ENCODE measurements at places on chromosomes 3 and 15.

DNA sequence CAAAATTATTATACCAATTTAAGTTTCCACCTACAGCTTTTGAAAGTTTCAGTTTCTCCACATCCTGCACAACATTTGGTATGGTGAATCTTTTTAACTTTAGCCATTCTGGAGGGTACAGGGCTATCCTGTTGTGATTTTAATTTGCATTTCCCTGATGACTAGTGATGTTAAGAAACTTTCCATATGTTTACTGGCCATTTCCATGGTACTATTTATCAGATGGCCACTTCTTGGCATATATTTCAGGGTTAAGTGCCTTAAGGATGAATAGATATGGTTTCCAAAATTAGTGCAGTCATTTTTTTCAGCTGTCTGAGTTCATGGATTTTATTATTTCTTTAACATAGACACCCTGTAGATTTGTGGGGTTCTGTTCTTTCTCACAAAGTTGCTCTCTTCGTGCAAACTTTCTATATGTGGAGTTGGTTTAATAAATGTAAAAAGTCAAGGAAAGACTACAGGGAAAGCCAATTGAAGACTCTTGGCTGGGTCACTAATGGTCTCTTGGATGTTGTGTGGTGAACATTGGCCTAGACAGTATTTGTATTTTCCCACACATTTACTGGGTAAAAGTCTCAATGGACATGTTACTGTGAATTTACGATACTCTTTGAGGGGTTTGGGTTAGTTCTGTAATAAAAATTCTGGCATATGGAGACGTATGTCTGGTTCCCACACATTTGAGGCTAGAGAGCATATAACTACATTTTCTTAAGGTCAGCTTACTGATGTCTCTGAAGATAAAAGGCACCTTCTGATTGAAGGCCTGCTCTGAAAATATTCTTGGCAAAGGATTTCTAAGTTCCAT lies 147.5 kb upstream of the PDZRN3 start:
- DNase-seq = no peak

GRCh38 chr3:195178124-195178910 lies 92.6 kb downstream of the XXYLT1 start:
- no peak for DNase-seq

GRCh38 chr3:14141602-14142341 lies 16.9 kb downstream of the TMEM43 start:
- no peak for DNase-seq

DNA sequence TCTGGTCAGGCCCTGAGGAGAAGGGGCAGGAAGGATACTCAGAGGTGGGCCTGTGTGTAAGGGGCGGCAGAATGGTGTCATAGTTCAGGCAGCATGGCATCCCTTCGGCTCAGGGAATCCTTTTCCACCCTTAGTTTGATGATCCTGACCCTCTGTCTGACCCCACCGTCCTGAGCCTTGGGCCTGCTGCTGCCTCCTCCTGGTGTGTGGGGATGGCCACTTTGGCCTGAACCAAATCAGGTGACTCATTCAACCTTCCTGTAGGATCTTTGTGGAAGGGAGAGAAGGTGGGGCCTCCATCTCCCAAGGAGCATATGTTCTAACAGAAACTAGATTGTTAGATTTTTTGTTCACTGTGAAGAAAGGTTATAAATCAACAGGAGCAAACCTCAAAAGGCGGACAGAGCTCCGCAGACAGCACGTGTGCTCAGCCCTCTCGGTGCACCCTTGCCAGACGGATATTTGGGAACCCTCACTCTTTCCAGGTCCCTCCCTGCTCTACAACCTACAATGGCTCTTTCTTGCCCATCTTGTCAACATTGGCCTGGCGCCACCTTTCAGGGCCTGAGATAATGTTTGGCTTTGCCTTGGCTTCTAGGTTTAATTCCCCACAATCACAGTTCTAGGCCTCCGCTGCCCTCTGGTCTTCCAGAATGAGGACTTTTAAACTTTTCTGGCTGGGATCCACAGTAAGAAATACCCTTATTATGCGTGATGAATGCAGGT lies 21.7 kb downstream of the THSD4 start:
- no peak for DNase-seq

DNA sequence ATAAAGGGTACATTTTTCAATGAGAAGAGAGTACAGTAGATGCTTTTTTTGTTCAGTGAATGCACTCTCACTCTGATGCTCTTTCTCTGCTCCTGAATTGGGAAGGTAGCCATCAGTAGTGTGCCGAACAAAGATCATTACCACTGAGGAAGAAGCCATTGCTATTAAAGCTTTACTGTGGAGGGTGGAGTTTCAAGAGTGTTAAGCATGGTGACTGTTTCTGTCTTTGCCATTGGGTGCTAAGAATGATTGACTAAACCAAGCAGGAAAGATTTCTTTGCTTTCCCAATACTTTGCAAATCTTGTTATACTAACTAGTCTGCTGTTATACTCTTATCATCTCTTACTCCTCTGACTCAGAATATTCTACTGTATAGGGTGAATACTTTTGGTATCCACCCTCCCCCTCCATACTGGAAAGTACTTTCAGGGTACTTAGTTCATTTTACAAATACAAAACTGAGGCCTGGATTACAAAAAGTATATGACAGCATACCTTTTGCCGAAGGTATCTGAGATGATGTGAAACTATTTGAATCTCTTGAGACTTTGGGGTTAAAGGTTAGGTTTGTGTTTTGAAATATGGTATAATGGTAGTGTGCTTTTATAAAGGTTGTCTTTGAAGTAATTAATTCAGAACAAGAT lies 1.7 kb downstream of the RAB11A start:
- no peak for DNase-seq

DNA sequence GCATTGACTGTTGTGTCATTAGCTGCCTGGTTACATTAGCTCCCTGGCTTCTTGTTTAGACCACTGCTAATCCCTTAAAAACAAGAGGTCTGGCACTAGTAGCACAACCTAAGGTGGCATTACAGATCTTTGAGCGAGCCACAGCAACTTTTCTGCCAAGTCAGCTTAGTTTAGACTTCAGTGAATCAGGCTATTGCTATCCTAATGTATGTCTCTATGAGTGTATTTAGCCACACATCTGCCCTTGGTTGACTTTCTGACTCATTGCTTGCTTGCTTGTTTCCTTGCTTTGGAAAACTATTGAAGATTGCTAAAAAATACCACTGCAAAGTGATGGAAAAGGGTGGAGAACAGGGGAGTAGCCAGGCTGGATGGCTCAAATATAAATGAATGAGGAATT lies 50.2 kb downstream of the CHP1 start:
- no peak for DNase-seq

- no peak for DNase-seq
Measured at GRCh38 chr3:89042236-89042835, 65.1 kb upstream of the EPHA3 start.

- no peak for DNase-seq
Measured at GRCh38 chr15:73340502-73341192, 28.1 kb downstream of the HCN4 start.

DNA sequence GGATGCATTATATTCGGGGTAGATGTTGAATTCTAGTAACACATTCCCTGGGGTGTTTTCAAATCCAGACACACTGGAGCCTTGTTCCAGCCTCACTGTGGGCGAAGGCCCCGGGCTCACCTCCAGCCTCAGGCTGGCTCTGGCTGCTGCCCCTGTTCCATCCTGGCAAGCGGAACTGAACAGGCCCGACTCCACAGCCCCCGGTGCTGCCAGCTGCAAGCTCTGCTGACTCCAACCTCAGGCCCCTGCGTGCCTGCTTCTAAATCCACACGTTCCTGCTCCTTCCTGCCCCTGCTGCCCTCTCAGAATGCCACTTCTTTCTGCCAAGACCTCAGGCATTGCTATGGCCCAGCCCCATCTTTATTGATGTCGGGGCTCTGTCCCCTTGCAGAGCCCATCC lies 90.6 kb downstream of the LIPC start:
- DNase-seq = no peak

DNA sequence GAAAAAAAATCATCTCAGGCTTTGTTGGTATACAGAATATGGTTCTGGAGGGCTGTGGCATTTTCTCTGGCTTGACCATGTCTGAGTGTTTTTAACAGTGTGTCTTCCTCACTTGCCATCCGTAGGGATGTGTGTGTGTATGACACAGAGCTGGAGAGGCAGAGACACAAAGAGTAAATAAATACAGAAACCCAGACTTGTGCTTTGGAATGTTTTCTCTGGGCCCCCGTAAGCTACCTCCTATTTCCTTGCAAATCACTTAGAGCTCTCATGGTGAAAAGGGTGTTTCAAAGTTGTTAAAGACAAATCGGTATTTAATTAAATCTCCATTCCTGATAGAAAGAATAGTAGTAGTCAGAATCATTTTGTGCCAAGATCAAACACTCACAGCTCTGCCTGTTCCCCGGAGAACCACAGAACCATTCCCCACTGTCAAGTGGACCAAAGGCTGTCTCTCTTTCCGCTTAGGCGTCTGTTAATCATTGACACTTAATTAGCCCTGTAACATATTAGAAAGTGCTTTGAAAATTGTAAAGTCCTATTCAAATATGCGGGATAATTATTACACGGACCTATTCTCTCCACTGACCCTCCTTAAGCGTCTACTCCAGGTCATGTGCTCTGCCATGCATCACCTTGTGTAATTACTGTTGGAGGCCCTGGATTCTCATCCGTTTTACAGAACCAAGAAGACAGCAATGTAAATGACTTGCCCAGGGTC lies 313.6 kb upstream of the TLE3 start:
- no peak for DNase-seq

GRCh38 chr3:125239266-125239665 lies 26.7 kb upstream of the SLC12A8 start:
- DNase-seq = no peak

DNA sequence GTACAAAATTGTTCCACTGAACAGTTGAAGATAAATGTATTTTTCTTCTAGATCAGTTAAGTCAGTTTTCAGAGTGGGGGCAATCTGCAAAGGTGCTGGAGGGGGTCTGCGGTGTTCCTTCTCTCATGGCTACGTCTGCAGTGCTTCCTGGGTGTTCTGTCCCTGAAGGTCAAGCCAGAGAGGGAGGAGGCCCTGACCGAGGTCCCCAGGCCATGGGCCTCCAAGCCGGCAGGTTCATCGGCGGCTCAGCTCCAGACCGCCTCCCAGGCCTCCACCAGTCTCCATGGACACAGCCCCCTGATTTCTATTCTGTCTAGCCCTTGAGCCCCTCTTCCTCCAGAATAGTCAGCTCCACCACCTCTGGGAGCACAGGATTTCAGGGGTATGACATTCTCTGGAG lies 28.5 kb upstream of the TSEN2 start:
- DNase-seq = no peak

DNA sequence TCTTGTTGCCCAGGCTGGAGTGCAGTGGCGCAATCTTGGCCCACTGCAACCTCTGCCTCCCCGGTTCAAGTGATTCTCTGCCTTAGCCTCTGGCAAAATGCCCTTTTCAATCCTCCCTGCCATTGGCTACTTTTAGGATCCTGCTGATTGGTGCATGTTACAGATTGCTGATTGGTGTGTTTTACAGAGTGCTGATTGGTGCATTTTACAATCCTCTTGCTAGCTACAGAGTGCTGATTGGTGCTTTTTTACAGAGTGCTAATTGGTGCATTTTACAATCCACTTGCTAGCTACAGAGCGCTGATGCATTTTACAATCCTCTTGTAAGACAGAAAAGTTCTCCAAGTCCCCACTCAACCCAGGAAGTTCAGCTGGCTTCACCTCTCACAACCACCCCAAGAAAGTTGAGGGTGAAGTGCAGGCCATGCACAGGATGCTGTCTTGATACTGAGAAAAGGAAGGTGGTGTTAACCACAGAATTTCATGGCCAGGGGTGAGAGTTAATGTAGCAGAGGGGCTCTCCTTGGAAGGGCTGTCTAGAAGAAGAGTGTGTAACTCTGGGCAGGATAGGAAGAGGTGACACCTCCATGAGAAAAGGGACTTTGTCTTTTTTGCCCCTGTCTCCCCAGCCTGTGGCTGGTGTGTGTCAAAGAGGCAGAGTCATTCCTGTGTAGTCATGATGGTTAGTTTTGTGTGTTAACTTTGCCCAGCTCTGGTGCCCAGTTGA lies 145.9 kb downstream of the APBA2 start:
- DNase-seq = no peak

DNA sequence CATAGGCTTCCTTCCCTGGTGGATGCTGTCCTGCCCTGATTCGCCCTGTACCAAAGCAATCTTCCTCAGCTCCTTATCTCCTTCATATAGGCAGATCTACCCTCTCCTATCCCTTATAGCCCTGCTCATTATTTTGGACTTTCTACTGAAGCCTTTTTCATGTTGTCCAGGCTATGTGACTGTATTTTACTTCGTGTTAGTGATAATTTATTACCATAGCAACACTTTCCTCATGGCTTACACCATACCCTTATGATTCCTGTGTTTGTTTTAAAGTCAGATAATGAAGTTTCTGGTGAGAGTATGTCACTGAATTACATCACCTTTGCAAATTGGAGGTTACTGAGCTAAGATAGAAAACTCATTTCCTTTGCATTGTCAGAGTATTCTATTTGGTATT lies 352.6 kb downstream of the NLGN1 start:
- DNase-seq = no peak

- no peak for DNase-seq
Measured at GRCh38 chr3:130117933-130118332, 36.3 kb downstream of the ALG1L2 start.

- DNase-seq = no peak
Measured at GRCh38 chr3:95271395-95271794, 1208.5 kb downstream of the NSUN3 start.

DNA sequence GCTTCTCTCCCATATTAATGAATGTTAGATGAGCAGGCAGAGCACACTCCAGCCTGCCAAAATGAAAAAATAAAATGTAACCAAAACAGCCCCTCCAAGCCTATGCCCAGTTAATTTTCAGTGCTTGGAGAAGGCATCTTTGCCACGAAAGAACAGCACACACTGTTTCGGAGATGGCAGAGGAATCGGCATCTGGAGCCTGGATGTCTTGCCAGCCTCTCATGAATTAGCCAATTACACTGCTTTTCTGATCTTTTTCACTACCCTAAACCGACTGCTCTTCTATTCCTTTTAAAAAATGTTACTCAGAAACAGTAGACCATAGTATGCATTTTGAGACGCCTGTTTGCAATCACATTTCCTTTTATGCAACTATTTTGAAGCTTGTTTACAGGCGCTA lies 249.6 kb downstream of the TLE3 start:
- no peak for DNase-seq

DNA sequence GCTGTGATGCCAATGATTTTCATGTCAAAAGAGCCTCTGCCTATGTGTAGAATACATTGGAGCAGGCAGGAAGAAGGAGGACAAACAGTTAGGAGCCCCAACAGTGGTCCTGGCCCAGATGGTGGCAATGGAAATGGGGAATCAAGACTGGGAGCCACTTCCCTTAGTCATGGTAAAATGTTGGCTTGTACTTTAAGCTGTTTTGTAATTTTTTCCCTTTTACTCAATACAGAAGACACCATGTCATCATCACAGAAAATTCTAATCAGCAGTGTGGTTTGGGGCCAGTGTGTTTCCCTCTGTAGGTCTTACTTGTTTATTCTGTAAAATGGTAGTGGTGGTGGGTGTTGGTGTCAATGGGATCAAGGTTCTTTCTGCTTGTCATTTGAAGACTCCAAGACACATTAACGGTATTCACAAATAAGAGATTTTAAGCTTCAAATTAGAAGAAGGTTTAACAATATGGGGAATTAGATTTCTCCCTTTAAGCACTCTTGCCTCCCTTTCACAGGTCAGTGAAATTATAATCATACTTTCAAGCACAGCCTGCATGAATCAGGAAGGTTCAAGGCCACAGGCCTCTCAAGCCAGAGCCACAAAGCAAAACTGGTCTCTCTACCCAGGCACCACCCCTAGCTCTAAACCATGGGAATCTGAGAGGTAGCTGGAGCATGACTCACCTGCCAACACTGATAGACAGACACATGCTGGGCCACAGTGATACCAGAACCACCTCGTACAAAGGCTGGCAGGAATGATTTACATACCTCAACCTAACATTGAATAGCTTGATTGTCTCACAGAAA lies 24.9 kb downstream of the SIAH2 start:
- DNase-seq = no peak

GRCh38 chr3:126543457-126544061 lies 15.2 kb downstream of the C3orf22 start:
- no peak for DNase-seq

Data from renal pelvis (tissue), 12 donors.